ENCODE measurements at places on chromosomes 3 and 15.

GRCh38 chr3:194828926-194829325 lies 143.2 kb downstream of the FAM43A start:
- no peak for DNase-seq

DNA sequence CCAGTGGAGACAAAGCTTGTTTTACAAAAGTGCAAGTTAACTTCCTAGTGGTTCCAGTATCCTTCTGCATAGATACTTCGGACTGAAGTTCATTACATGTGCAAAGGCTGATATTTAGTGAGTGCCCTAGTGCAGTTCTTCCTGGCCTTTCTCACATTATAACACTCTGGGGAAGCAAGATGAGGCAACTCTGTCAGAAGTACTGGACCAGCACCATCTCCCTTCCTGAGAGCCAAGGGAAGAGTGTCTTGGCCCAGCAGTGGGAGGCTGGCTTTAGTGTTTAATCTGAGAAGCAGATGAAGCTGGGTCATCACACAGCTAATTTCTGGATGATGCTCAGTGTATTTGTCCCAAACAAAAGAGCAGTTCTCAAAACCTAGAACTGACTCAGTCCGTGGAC lies 397.7 kb downstream of the CACNA2D3 start:
- DNase-seq = no peak

DNA sequence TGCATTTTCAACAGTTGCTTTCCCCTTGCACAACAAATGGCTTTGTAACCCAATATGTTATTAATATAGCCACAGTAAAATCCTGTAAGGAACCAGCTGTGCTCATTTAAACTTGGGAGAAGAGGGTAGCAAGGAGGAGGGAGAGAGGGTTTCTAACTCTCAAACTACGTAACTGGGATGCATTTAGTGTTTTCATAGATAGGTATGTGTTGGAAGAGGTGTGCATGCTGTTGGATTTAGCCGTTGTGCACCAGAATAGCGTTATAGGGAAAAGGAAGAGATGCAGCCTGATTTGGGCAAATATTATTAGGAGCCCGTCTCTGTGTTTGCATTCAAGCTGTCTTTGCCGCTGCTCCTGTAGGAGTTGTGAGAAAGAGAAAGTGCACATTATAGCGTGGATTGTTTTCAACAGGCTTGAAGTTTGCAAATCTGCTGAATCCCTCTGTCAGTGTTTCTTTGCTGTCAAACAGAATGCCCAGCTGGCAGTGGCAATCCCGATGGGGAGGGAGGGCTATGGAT lies 39.4 kb downstream of the ARPP21 start:
- no peak for DNase-seq

DNA sequence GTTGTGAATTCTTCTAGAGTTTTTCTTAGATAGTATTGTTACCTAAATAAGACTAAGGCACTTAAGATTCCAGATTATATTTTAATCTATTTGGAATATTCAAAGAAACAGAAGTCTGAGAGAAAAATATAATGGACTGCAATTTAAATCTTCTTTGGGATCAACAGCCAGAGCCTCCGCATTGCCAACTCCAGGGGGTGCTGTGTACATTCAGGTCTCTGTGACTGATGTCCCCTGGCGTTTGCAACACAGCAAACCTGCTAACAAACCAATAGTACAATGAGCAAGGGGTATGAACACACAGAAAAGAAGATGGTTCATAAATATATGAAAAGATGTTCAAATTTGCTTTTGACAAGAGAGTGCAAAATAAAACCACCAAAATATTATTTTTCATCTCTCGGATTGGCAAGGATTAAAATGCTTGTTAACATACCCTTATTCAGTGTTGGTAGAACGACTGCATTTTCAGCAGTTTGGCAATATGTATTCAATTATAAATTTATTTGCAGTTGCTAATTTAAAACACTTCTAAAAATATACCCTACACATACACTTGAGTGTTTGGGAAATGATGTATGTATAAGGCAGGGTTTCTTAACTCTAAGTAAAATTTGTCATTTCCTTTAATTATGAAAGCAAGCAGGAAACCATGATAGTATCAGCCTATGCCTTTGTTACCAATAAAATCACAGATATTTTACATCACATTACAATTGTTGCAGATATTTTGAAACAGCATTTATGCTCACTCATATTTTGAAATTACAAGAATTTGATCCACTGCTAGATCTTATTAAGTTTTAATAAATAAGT lies 16.1 kb upstream of the TM4SF1 start:
- peak; percentile 74 for DNase-seq

DNA sequence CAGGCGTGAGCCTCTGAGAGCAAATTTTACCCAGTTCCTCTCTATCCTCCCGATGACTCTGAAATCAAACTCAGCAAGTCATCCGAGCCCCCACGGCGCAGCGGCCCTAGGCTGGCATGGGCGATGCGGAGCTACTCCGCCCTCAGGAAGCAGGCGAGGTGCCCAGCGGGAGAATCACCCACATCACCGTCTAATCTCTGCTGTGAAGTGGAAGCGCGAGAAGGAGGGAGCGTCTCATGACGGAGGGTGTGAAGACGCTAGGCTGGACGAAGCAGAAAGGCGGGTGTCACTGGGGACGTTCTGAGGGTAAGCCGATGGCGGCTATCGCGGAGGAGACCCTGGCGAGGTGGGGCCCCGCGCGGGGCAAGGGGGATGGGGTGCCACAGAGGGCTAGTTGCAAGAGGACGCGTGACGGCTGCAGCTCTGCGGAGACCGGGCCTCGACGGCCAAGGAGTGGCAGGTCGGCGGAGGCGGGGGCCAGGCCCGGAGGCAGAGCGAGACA lies 9.1 kb upstream of the GNAI2 start:
- DNase-seq = no peak

- DNase-seq = no peak
Observed at GRCh38 chr3:123244128-123244527, 42.4 kb downstream of the SEC22A start.

DNA sequence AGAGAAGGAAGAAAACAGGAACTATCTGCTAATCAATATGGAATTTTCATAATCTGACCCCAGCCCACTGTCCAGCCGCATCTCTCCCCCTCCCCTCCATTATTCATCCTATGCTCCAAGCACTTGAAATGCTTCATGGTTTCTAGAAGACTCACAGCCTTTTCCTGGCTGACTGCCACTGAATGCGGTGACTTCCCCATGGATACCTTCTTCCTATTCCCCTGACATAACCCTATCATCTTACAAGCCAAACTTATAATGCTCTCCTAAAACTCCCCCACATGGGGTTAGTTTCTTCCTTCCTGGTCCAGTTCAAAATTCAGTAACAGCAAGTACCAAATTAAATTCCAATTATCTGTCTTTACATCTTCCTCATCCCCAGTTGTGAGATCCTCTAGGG lies 31.2 kb upstream of the PTX3 start:
- DNase-seq = no peak

DNA sequence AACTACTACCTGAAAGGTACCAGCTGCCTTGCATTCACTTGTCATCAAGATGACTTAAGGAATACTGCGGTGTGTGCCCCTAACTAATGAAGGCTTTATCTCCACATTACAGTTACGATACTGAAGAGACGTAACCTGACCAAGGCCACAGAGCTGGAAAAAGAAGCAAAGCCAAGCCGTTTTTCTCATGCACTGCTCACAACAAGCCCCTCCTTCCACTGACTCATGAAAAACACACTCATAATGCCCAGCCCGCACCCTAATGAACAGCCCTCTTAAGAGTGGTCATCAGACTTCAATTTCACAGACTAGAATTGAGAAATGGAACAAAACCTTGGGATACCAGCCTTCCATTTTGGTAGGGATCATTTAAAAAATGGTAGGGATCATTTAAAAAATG lies 11.6 kb downstream of the PSMD6 start:
- no peak for DNase-seq

DNA sequence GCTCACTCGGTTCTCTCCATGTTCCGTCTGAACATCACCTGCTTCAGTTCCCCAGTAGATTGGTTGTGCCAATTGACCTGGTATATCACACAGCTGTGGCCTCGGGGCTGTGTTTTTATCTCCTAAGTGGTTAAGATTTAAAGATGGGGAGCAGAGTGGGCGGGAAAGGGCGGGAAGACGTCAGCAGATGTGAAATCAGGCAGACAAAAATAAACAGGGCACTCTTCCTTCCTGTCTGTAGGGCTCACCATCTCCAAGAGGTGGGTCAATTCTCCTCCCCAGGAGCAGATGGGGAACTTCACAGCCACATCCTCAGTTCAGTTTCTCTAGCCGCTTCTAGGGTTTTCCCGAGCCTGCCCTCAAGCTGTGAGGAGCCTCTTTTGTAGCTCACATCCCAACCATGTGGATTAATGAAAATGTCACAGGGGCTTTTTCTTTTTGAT lies 26.8 kb upstream of the LIMD1 start:
- DNase-seq = no peak

- DNase-seq = peak; percentile 91
Observed at GRCh38 chr3:33146791-33147445, 33.1 kb downstream of the CRTAP start.

GRCh38 chr15:48414015-48414414 lies 82.8 kb downstream of the DUT start:
- DNase-seq = no peak

- DNase-seq = no peak
Observed at GRCh38 chr3:196625331-196625730, 14.2 kb upstream of the NRROS start.

DNA sequence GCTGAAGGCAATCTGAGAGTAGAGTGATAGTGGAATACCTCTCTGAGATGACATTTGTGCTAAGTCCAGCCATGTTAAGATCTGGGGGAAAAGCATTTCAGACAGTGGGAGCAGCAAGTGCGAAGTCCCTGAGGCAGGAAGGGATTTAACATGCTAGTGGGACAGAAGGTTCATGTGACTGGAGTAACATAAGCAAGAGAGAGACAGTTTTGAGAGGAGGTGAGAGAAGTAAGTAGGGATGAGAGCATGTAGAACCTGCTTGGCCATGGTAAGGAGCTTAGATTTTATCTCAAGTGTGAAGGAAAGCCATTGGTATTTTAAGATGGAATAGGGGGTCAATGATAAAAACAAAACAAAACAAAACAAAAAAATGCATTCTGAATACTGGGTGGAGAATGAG lies 358.6 kb upstream of the KCNH8 start:
- DNase-seq = no peak

- no peak for DNase-seq
Observed at GRCh38 chr3:49352890-49353421, 5.2 kb downstream of the GPX1 start.

DNA sequence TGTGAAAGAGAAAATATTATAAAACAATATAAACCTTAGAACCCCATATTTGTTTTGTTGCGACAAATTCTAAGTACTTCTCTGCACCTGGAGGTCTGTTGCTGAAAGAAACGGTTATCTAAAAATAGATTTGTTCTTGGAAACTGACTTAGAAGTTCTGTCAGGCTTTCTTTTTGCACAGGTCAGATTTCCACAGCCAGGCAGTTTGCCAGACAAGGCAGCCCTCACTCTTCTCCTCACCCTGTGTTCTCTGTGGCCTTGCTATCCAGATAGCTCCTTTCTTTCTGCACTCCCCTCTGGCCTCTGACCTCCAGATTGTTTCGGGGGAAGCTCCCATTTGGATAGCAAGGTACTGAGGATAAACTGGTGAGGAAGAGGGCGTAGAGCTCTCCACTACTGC lies 413.3 kb upstream of the ONECUT1 start:
- no peak for DNase-seq

Data from COLO829 (cell line).